Activated CD4-positive, alpha-beta T cell treated with anti-CD3 and anti-CD28 coated beads for 4 hours (primary cell): ENCODE measurements at places on chromosomes 16 and 17.

DNA sequence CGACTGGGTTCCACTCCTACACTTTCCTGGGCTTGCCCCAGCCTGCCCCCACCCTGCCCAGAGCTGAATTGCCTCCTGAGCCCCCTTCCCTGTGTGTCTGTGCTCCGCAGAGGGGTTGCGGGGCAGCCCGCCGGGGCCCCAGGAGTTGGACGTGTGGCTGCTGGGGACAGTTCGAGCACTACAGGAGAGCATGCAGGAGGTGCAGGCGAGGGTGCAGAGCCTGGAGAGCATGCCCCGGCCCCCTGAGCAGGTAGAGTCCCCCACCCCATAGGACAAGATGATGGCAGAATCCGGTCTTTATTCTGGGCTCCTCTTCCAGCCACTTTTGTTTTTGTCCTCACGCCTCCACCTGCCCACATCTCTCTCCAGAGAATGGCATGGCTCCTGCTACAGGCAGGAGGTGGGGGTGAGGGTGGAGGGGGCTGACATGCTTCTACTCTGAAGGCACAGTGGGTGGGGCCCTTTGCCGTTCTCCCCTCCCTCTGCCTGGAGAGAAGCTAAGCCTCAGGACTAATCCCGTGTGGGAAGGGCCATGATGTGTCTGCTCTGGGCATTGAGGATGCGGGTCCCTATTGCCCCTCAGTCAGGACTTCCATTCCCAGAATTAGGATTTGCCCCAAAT is 3.5 kb downstream of the ACBD4 start:
- no peak for DNase-seq

- DNase-seq, result peak; percentile 87
These were observed 3.8 kb upstream of the CD7 start for GRCh38 chr17:82320956-82321927.

GRCh38 chr16:25219070-25219737 is 2.5 kb downstream of the AQP8 start:
- no peak for DNase-seq

- DNase-seq, result no peak
These were observed 16.5 kb downstream of the AP1G1 start for GRCh38 chr16:71792176-71792575.

DNA sequence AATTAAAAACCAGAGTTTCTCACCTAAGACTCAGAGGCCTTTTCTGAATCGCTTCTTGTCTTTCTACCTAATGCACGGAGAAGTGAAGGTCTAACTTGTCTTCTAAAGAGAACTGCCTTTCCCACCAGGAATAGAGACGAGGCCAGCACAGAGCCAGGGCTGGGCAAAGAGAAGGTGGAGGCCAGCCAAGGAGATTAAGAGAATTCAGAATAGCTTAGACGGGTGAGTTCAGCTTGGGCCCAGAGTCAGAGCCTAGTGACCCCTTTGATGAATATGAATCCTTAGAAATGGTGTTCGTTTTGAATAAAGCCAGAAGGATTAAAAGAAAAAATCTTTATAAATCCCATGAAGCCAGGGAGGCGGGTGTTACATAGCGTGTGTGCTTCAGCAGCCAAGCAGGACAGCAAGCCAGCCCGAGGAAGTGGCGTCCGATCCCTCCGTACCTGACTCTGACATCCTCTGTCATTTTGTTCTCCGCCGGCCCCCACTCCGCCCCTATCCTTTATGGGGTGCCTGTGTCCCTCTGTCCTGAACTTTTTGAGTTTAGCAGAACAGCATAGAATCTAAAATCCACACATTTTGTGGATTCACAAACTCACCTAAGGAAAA is 7.4 kb downstream of the GSG1L2 start:
- DNase-seq, result no peak

- no peak for DNase-seq
These were observed 18.7 kb upstream of the NSMCE1 start for GRCh38 chr16:27287051-27287811.

DNA sequence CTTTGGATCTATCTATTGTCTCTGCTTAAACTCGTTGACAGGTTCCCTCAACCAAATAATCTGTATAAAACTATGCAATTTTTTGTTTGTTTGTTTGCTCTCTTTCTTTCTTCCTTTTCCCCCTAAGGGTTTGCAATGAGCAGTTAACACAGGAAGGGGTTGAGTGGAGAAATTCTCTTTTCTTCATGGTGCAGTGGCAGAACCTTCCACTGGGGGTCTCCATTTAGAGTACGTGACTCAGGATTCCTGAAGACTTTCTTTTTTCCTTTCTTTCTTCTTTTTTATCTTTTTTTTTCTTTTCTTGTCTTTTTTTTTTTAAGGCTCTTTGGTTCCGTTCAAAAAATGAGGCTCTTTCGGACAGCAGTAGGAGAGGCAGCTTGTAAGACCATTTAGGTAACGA is 19.5 kb upstream of the RBFOX1 start:
- no peak for DNase-seq

DNA sequence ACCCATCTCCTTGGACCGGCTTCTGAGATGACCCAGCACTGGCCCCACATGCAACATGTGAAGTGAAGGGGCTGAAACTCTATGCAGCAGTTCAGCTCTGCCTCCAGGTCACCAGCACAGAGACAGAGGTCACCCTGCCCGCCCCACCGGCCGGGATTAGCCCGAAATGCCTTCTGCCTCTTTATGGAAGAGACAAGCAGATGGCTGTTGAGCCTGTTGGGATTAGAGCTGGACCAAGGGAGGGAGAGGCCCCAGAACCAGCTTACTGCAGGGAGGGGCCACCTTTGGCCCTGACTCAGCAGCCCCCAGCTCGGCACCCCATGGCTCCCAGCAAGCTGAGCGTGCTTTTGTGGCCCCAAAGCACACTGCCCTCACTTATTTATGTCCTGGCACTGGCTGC is 5.7 kb downstream of the AIPL1 start:
- DNase-seq, result no peak

DNA sequence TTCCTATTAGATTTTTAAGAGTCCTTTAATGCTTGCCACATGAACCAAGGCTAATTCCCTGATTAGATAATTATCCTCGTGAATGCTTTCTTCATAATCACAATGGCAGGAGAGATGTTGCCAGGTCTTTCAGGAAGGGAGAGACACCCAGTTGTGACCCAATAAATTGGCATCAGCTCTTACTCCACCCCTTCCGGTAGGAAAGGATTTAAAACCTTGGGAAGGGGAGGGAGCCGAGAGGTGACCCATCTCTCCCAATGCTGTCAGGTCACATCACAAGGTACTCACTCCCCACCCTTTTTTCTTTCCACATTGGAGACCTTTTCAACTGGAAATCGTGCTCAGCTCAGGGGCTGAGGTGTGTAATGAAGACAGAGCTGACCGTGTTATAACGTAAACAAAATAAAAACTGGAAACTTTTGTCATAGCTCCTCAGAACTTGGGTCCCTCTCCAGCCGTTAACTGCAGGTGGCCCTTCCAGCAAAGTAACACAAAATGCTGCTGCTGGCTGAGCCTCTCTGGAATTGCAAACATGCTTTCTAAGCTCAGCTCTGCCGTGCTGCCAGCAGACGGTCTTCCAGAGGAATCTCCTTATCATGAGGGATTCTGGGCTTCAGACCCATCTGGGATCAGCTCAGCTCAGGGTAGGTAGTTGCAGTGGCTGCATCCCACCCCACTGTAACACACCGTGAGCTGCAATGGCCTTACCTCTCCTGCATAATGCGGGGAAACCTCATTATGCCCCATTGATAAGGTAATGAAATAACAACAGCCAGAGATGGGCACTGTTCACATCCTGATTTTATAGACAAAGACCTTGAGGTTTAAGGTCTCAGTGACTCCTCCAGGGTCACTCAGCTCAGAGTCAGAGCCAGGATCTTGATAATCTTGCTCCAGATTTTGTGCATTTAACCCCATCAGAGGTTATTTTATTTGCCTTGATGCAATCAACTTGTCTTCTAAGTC is 15.6 kb downstream of the TMEM100 start:
- no peak for DNase-seq

GRCh38 chr16:47037746-47038458 is 64.4 kb upstream of the DNAJA2 start:
- DNase-seq, result peak; percentile 86

DNA sequence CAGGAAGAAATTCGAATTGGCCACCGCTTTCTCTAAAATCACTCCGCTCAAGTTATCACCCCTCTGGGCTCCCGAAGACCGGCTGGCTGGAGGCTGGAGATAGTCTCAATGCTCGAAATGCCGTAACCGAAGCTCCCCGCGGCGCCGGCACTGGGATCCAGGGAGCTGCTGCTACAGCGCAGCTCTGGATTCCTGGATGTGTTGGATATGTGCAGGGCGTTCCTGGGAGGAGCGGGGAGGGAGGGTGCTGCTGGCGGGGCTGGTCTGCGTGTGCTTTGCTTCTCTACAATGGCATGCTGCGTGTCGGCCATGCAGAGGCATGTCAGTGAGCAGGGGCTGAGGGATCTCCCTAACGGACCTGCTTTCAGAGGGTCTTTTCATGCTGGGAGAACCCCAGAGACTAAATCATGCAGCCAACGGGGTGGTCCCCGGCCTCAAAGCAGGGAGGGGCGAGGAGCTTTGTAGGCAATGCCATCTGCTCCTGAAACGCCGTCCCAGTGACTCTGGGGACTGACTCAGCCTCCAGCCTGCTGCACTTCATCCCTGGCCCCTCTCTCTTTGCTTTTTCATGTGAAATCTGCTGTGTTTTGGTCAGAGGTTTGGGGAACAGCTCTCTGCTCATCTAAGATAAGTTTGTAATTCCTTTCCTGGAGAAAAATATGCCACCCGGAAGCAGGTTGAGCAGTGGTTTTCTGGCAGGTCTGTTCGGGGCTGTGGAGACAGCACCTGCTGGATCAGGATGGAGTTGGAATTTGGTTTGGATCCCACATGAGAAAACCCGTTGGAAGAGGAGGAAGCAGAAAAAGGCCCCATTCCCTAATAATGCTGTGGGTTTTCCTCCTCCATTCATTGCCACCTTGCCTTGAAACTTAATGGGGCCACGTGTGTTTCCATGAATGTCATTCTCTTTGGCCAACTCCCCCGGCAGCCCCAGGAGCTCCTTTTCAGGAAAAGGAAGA is 311.4 kb downstream of the SEC14L1 start:
- DNase-seq, result no peak

- no peak for DNase-seq
These were observed 102.2 kb downstream of the HIC1 start for GRCh38 chr17:2157081-2157480.

DNA sequence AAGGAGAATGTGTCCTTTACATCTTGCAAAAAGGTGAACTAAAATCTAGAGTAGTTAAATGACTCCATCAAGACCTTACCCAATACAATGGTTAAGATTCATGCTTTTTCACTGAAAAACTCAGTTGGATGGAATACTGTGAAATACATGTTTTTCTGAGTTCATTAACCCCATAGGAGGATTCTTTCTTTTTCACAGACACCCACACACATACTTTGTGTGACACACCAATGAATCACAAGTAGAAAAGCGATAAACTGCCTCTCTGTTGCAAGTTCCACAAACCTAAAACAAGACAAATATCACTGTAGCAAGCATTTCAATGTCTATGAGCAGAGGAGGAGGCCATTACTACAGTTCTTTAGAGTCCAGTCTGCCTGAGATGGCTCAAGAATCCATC is 258.8 kb upstream of the CDH5 start:
- DNase-seq, result no peak

DNA sequence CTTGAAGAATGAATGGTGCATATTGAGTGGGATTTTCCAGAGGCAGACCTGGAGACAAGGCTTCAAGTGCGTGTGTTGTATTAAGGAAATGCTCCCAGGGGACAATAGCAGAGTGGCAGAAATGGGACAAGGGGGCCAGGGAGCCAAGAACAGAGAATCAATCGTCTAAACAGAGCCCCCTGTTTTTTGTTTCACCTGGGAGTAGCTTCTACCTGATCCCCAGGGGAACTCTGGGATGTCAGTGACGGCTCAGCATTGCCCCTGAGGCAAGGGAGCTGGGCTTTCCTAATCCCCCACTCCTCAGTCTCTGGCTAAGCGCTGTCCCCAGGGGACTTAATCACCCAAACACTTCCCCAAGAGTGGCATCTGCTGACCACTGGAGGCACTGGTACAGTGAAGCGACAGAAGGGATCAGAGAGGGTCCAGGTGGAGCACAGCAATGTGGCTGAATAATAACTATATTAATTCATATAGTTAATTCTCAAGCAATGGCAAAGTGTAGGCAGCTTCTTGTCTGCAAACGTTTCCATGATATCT is 35.7 kb upstream of the C16orf78 start:
- DNase-seq, result no peak

GRCh38 chr17:34178092-34178491 is 77.0 kb upstream of the CCL2 start:
- no peak for DNase-seq

DNA sequence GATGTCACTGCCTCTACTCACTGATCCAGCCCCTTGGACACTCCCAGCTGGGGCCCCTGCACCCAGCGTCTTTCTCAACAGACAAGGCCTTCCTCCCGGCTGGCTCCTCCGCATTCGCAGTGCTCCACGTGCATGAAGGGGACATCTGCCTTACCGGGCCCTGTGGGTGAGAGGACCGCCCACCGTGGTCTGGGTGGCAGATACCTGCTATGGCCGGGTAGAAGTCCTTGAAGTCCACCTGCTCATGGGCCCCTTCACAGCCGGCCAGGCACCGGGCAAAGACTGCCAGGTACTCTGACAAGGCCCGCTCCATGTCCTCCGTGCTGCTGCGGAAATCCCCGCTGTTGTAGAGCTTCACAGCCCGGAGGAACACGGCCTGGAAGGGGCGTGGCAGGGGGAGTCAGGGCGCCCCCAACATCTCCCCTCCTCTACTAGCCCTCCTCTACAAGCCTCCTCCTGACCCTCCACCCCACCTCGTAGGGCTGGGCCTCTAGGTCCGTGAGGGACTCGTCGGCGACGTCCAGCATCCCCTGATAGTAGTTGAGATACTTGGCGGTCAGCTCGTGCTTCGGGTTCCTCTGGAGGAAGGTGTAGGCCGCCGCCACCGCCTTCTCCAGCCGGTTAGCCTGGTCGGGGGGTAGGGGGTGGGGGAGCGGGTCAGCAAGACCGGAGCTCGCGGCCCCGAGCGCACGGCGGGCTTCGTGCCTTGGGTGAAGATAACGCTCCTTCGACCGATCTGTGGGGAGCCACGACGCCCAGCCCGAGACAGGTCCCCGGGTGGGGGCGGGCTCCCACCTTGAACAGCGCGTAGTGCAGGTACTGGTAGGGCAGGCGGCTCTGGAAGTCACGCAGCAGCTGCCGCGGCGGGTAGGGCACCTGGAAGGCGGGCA is 845 bp downstream of the P3H4 start:
- DNase-seq, result no peak

DNA sequence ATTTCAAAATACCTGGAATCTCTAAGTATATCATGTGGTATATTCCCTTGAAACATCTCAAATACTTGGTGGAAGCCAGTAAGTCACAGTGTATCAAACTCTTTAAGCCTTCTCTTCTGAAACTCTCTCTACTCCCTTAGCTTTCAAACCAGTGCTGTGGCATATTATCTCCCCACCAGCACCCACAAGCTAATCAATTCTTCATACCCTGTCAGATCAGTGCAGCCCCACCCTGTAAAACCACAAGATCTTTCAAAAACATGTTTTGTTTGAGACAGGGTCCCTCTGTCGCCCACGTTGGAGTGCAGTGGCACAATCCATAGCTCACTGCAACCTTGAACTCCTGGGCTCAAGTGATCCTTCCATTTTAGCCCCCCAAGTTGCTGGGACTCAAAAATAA is 91.6 kb upstream of the C17orf78 start:
- DNase-seq, result no peak
